ENCODE measurements at places on chromosomes 7 and 10.

DNA sequence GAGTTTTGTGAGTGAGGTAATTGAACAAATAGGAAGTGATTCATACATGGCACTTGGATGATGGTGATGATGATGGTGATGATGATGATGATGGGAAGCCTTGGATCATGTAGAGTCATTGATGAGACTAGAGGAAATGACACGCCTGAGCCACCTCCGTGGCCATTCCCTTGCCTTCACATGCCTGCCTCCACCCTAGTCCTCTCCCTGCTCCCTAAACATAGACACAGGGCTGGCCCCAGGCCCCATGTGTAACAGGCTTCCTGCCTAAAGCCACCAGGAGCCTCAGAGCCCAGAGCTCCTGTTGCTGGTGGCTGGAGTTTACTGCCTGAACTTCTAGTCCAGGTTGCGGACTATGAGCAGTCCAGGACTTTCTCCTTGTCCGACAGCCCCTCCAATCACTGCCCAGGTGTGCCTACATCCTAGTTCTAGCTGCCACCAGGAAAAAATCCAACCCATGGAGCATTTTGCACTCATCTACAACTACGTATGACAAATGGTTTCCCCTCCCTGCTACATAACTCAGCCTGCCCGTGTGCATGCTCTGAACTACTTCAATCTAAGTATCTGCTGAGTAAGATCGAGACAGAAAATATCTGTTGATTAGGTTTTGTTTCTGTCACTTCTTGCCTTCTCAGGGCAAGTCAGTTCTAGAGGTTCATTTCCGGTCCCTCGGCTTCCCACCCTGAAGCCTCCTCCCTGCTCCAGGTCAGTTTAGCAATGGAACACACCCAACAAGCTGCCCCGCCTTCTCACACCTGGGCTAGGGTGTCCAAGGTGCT lies 35.5 kb upstream of the KDM7A start:
- no peak for DNase-seq

- no peak for DNase-seq
Observed at GRCh38 chr7:78014401-78014800, 215.8 kb downstream of the PHTF2 start.

- DNase-seq = no peak
Observed at GRCh38 chr10:34941471-34942357, 126.6 kb upstream of the PARD3 start.

GRCh38 chr10:6297951-6298381 lies 95.2 kb downstream of the PFKFB3 start:
- DNase-seq = no peak

DNA sequence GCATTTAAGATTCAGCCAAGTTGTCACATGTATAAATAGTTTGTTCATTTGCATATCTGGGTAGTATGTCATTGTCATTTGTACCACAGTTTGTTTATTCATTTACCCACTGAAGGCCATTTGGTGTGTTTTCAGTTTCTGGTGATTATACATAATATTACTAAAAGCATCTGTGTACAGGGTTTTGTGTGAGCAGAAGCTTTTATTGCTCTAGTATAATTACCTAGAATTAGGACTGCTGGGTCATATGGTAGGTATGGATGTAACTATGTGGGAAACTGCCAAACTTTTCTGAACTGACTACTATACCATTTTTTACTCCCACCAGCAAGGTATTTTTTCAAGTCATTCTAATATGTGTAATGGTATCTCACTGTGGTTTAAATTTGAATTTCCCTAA lies 584.0 kb upstream of the GHITM start:
- DNase-seq = no peak

- DNase-seq = no peak
Observed at GRCh38 chr10:98135222-98135899, 904 bp downstream of the R3HCC1L start.

GRCh38 chr10:14003517-14004184 lies 327.1 kb downstream of the FRMD4A start:
- no peak for DNase-seq

GRCh38 chr7:22579961-22580360 lies 80.0 kb upstream of the STEAP1B start:
- DNase-seq = no peak

DNA sequence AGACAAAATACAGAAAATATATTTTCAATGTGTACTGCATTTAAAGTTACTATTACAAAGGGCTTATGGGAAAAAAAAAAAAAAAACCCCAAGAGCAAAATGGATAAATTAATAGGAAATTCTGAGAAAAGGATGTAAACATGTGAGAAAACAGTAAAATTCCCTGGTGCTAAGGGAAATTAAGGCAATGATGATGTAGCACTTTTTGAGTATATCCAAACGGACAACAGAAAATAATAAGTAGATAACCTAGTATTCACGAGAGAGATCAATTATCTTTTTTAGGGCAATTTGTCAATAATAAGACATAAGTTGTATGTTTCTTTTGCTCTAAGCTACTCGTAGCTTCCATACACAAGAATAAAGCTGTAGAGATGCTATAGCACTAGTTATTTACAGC lies 80.2 kb downstream of the PARD3 start:
- DNase-seq = no peak

GRCh38 chr7:5117095-5117970 lies 71.7 kb downstream of the RBAK start:
- DNase-seq = no peak

DNA sequence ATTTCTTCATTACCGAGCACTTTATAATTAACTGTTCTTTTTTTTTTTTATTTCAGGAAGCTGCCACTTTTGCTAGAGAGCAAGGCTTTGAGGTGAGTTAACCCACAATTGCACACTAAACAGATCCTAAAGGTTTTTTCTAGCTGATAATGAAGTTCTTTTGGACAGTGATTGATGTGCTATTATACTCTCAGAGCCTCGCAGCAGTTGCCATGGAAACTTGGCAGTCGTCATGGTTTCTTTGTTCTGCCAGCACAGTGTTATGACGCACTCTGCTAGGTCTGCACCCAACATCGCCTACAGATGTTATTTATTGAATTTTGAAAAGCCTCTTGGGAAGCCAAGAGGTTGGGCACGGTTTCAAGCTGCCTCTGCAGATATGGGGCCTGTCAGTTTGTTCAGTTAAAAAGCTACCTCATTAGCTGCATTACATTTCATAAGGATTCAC lies 237.2 kb upstream of the KAT6B start:
- DNase-seq = no peak

DNA sequence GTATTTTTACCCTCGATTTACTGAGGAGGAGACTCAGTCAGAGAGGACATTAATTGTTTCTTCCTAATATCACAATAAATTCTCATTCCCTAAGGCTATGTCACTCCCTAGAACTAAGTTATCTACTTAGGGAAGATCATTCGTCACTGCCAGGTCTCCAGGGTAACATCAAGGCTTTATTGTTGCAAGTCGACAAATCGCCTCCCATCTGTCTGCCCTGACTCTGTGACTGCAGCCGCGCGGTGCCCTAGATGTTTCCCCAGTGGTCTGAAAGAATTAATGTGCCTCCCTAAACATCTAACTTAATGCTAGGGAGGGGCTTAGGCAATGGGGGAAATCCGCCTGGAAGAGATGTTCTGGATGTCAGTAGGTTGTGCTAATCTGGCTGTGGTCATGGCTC lies 558.8 kb upstream of the C7orf33 start:
- no peak for DNase-seq

DNA sequence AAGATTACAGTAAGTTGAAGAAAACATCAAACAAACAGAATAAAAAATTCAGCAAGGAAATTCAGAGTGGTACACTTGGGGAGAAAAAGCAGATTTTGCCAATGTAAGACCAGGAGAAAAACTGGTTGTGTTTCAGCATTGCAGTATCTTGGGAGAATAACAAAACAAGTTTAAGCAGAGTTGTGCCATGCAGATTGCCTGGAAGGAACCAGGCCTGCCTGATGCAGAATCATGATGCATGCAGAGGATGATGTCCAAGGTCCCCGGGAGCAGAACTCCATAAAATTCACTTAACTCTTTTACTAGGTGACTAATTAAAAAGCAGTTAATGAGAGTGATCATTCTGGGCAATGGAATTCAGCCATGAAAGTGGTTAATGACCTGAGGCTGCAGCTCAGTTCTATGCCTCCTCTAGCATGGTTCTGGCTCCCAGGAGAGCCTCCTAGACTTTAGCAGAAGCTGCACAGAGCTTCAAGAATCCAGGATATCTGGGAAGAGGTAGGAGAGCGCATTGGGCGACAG lies 379.7 kb upstream of the C7orf33 start:
- no peak for DNase-seq

GRCh38 chr7:118583641-118584040 lies 359.1 kb downstream of the ANKRD7 start:
- no peak for DNase-seq

DNA sequence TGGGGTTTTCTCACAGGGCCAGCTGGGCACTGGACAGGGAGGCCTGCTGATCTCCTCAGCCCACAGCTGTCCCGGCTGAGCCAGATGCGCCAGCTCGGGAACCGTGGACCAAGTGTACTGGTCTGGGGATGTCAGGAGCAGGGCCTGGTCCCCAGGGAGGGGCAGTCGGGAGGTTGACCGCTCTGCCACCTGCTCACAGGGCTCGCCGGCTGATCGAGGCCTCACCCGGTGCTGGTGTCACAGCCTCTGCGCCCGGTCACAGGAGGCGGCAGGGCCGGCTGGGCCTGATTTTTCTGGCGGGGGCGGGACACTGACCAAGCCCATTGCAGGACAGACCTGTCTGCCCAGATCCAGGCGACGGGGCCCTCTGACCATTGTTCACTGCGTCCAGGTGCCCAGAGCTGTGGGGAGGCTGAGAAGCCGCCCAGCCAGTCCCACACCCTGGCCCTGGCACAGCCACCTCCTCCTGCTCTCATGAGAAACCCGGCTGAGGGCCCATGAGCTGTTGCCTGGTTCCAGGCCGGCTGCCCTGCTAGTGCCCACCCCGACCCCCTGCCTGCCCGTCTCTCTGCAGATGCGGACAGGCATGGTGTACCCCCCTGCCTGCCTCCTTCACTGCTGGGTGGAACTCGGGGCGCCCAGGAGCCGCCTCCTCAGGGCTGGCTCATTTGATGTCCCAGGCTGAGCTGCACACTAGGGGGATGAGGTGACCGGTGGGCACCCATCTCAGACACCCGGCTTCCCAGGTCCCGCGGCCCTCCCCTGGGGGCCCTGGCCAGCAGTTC lies 3.0 kb upstream of the TMEM184A start:
- no peak for DNase-seq

DNA sequence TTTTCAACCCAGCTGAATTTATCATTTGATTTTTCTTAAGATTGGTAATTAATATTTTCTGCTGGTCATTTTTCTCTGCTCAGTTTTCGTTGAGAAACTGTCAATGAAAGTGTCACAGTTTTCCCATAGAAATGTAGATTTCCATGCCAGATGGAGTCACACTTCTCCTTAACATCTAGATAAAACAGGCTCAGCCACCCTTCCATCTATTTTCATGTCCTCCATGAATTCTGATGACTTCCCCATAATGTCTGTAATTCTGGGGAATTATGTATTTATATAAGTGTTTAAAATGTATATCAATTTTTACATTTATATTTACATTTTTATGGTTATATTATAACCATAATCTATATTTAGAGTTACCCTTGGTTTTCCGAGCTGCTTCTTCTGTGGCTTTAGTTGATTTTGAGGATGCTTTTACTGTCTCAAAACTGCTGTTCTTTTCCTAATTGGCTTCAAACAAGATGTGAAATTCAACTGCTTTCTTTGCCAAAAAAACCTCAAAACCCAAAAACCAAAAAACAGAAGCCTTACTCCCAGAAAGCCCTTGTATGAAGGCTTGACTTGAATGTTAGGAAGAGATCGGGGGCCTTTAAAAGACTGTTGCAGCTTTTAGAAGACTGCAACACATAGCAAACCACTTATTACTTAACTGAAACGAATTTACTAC lies 95.4 kb upstream of the CDCA7L start:
- DNase-seq = no peak

- DNase-seq = peak; percentile 90
Observed at GRCh38 chr7:151736403-151736909, 140.5 kb downstream of the PRKAG2 start.

GRCh38 chr7:81687062-81687461 lies 82.8 kb downstream of the HGF start:
- no peak for DNase-seq

DNA sequence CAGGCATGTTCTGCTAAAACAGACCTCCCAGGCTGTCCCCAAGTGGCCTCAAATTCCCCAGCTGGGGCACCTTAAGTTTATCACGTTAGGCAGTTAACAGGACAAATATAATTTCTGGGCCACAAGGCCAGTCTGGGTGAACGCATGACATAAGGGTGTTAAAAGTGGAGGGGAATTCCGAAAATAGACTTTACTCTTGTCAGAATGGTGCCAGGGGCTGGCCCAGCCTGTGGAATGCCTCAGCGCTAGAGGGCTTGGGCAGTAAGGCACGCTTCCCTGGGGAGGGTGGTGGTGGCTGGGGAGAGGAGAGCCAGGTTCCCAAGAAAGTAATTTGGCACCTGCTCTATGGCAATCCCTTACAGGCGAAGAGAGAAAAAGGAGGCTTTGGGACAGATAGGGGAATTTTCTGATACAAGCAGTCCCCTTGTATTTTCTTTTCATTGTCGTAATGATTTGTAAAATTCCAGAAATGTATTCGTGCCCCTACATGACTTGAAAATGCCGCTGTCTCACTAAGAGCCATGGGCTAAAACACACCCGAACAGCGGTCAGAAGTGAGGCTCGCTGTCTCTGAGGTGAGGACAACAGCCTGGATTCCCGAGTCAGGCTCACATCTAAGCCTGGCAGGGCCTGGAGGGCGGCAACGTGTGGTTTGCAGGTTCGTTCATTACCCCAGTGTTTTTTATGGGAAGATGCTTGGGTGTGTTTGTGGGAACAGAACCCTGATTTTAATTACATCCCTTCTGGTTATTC lies 463.2 kb upstream of the GALNT17 start:
- no peak for DNase-seq

- no peak for DNase-seq
Observed at GRCh38 chr7:7761974-7762779, 43.8 kb upstream of the RPA3 start.

- DNase-seq = no peak
Observed at GRCh38 chr7:151311294-151311864, 30.2 kb upstream of the NUB1 start.

GRCh38 chr7:14690075-14690474 lies 212.5 kb downstream of the DGKB start:
- no peak for DNase-seq

- no peak for DNase-seq
Observed at GRCh38 chr7:36475381-36475780, 85.7 kb downstream of the ANLN start.

DNA sequence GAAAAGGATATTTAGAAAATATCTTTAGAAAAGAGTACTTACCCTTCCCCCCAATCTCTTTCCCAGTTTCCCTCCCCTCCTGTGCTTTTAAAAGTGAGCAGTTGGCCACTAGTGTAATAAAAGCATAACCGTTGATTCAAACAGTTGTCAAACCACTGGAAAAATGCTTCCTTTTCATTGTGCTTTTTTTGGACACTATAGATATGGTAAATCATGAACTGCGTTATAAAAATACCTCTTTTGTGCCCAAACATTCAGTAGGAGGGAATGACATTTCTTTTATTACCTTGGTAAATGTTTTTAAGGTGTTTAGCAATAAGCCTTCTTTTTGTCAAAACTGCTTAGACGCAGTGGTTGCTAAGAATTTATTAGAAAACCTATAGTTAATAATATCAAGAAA lies 232.4 kb downstream of the SLC25A13 start:
- DNase-seq = no peak

- no peak for DNase-seq
Observed at GRCh38 chr7:117674617-117675016, 194.8 kb downstream of the CFTR start.

GRCh38 chr7:73308074-73308664 lies 457 bp downstream of the NSUN5 start:
- DNase-seq = no peak

Measured in HuH-7 (cell line).